PC-3 (cell line): ENCODE measurements at places on chromosomes 6 and 20. TPM values are rescaled to one million over a fixed set of nuclear protein-coding genes. Genes with fewer than 3 reads are reported as not detected.

GRIK2 gene
- total RNA-seq: 0.55 and 2.8 TPM in 2 replicates

MATN4 gene
- total RNA-seq: 0.33 TPM in 1 of 2 replicates, not detected in the other

HTR1E gene
- not detected in 2 replicates for total RNA-seq

JPH2 gene
- 15.5 and 15.8 TPM in 2 replicates for total RNA-seq

GRCh38 chr6:17280552-17281090, 540 bp upstream of the RBM24 start:
- H3K36me3 ChIP-seq: no peaks in the 10 kb centered on the region
- no peaks in the 10 kb centered on the region for H3K27me3 ChIP-seq
- H3K4me3 ChIP-seq: peak overlapping the region; percentile 88
- DNase-seq: no peak

DNA sequence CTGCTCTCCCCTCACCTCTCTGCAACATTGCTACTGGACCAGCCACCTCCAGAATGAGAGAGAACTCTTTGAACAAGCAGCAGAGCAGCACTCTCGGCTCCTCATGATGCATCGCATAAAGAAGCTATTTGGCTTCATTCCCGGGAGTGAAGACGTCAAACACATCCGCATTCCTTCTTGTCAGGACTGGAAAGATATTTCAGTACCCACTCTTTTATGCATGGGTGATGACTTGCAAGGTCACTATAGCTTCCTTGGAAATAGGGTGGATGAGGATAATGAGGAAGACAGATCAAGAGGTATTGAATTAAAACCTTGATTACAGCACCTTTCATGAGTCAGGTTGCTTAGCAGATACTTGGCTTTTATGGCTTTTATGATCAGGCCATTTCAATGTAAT, 4.3 kb downstream of the CALHM4 start:
- 0 out of 2 replicates have a peak overlapping the region, but pooled peaks have one; percentile 4 for H3K27ac ChIP-seq
- H3K4me1 ChIP-seq: peaks cover 25% of the 10 kb centered on the region
- H3K27me3 ChIP-seq: no peaks in the 10 kb centered on the region

DNA sequence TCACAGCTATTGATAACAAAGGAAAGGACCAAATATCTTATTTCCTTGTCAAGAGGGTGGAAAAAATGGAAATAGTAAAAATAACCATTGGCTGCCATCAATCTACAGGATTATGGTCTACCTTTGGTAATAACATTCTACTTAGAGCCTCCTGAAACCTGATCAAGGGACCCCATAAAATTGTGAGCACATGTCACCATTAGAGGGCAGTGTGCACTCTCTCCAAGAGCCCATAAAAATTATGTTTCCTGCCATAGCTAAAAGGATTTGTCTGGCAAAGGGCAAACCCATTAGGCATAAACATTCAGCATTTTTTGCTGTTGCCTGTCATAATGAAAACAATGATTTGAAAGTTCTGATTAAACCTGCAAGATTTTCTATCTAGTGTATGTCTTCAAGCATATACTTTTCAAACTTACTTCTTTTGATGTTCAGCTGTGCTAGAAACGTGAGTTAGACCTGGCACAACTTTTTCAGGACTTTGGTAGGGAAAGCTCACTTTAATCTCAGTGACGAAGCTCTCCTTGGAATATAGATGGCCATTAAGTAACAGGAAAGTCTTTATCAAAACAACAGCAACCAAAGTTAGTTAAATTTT, 120.7 kb upstream of the ZFP64 start:
- no peaks in the 10 kb centered on the region for H3K36me3 ChIP-seq
- H3K27ac ChIP-seq: no peak overlapping the region
- peaks cover 4% of the 10 kb centered on the region; the same call in 1 of the 2 replicates for H3K4me1 ChIP-seq
- H3K27me3 ChIP-seq: peaks cover 61% of the 10 kb centered on the region
- DNase-seq: peak; percentile 90

DNA sequence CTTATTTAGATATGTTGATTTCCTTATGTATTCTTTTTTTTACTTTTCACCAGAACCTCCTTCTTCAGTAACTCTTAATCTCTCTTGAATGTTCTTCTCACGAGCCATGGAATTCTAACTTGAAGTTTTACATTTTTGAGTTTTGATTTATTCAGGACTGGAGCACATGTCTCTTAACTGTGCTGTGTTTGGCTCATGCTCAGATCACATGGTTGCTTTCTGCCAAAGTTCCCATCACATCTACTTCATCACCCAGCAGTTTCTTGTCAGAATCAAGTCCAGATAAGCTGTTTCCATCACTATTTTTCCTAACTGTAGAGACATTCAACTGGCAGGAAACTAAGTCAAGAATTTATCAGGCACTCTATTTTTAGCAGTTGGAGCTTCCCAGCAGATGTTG, 31.7 kb downstream of the SLC35A1 start:
- H3K36me3 ChIP-seq: no peaks in the 10 kb centered on the region; the same call in 1 of the 2 replicates
- no peak overlapping the region for H3K4me3 ChIP-seq
- DNase-seq: no peak
- no peaks in the 10 kb centered on the region for H3K27me3 ChIP-seq
- no peaks in the 10 kb centered on the region for H3K4me1 ChIP-seq
- H3K27ac ChIP-seq: no peak overlapping the region

DNA sequence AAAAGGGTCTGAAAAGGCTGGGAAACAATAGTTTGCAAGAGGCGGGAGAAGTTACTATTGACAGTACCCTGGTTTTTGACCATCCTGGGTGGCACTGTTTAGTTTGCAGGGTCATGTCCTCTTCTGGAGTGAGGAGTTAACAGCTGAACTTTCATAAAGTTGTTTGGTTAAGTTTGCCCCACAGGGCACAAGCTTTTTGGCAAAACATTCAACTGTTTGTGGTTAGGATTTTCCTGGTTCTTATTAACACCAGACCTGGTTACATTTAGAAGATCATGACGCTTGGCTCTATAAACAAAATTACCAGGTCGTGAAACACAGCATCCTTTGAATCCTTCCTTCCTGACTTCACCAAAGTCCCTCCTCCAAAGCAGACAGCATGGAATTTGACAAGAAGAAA, 106.1 kb downstream of the RIN2 start:
- H3K27me3 ChIP-seq: no peaks in the 10 kb centered on the region
- peak overlapping the region; percentile 52 for H3K27ac ChIP-seq
- no peak overlapping the region for H3K4me3 ChIP-seq
- peak; percentile 64 for DNase-seq
- H3K36me3 ChIP-seq: no peaks in the 10 kb centered on the region
- H3K4me1 ChIP-seq: peaks cover 28% of the 10 kb centered on the region

GRCh38 chr6:1762203-1762602, 152.5 kb downstream of the FOXC1 start:
- no peaks in the 10 kb centered on the region for H3K36me3 ChIP-seq
- no peak overlapping the region for H3K27ac ChIP-seq
- no peaks in the 10 kb centered on the region for H3K27me3 ChIP-seq
- DNase-seq: no peak
- no peak overlapping the region for H3K4me3 ChIP-seq

DNA sequence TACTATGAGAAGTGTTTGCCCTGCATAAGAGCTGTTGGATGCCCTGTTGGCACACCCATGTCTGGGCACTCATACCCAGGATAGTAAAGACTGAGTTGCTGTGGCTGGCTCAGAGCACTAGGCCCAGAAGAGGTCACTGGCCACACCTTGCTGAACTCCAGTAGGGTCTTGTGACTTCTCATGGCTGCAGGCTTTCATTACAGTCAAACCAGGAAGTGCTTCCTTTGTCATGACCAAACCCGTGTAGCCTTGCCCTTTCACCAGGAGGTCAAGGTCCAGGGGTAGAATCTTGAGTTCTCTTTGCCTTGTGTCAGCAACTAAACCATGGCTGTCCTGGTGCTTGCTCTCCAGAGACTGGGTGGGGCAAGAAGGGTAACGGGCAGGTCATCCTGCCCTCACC, 49.5 kb downstream of the CD164 start:
- no peak overlapping the region for H3K4me3 ChIP-seq
- H3K36me3 ChIP-seq: no peaks in the 10 kb centered on the region
- no peak for DNase-seq
- H3K27ac ChIP-seq: no peak overlapping the region

DNA sequence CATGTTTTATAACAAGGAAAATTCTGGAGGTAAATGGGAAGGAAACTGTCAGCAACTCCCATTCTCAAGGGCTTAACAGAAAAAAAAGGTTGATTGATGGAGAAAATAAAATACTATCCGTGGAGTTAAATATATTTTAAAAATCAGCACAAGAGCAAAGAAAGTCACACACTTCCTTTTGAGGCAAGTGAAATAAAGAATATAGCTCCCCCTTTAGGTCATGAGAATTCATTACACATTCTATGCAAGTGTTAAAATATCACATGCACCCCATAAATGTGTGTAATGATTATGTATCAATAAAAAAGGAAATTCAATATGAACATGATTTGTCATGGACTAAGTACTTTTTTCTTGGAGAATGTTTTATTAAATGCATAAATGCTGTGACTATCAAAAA, 349.2 kb downstream of the TPBG start:
- H3K27me3 ChIP-seq: no peaks in the 10 kb centered on the region
- H3K4me1 ChIP-seq: no peaks in the 10 kb centered on the region
- no peak overlapping the region for H3K4me3 ChIP-seq
- H3K36me3 ChIP-seq: no peaks in the 10 kb centered on the region
- peak; percentile 23 for DNase-seq
